ENCODE measurements at places on chromosomes 16 and 17.
A peak's percentile ranks its signal among the peaks of the same experiment; 100 is the strongest.

- no peak for DNase-seq
Observed at GRCh38 chr16:2490190-2491105, 15.5 kb downstream of the TBC1D24 start.

GRCh38 chr17:59707971-59708430 lies 547 bp downstream of the VMP1 start:
- DNase-seq, result no peak

GRCh38 chr16:80554033-80554432 lies 13.2 kb downstream of the DYNLRB2 start:
- DNase-seq, result no peak

- no peak for DNase-seq
Observed at GRCh38 chr17:78667091-78667490, 89.9 kb upstream of the DNAH17 start.

DNA sequence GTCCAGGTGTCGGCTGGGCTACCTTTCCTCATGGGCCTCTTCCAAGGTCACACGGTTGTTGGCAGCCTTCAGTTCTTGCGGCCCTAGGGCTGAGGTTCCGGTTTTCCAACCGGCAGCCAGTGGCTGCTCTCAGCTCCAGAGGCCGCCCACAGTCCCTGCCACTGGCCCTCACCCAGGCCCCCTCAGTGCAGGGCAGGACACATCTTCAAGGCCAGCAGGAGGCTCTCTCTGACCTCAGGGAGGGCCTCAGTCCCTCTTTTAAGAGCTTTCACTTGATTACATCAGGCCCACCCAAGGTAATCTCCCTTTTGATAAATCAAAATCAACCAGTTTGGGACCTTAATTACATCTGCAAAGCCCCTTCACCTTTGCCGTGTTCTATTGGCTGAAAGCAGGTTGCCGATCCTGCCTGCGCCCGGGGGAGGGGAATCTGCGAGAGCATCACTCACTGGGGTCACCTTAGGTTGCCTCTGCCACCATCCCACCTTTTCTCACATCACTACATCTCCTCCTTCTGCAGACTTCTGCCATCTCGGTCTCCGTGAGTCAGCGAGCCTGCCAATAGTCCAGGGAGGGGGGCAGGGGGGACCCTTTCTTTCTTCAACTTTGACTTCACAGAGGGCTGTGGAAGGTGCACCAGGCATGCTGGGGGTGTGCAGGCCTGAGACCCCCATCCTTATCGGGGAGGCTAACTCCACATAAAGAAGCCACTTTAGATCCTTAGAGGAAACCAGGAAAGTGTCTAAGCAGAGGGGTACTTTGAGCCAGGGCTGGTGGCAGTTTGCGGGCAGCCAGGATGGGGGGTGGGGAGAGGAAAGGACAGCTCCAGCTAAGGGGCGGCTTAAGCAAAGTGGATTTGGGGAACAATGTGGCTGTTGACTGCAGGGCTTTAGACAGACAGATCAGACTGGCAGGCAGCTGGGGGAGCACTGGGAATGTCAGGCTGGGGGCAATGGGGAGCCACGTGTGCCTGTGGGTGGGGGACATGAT lies 28.8 kb upstream of the NXPH3 start:
- DNase-seq, result no peak

- DNase-seq, result no peak
Observed at GRCh38 chr17:17751489-17752088, 70.3 kb downstream of the RAI1 start.

- no peak for DNase-seq
Observed at GRCh38 chr17:6712058-6712853, 913 bp downstream of the SLC13A5 start.

DNA sequence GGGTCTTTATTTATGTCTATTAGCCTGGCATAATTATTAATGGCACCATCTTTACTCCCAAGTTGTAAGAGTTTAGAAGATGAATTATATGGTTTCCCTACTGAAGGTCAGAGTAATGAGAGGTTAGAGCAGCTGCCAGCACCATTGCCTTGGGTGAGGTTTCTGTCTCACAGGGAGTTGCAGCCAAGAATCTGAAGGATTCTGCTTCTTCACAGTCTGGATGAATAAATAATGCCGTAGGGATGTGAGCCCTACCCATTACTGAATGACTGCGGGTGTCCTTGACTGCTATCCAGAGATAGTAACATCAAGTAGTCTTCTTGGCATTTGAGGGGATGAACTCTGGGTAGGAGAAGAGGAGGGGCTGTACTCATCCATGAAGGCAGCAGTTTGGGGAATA lies 52.8 kb upstream of the SMIM36 start:
- no peak for DNase-seq

DNA sequence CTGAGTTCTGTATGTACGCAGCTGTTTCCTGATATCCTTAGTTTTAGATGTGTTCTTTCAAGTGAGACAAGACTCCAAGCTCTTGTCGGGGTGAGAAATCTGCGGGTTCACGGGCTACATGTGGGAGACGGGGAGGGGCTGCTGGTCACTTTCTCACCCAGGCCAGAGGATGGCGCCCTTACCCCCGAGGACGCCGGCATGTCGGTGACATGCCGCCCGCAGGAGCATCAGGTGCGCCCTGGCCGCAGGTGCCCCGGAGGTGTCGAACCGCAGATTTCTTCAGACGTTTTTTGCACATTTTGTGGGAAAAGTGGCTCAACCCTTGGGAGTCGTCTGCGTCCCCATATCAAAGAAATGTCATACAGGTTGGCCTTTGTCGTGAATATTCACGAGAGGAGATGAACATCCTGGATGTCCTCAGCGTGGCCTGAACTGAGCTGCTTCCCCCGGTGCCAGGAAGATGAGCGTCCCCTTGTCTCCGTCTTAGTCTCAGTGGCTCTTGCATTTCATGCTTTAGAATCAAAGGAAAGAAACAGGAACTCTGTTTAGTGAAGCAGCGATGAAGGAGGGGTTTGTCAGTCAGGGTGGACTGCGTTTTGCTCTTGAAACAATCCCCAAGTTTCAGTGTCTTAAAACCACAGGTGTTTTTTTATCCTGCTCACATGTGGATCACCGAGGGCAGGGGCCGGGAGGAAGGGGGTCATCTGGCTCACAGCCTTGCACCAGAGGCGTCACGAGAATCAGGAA lies 75.4 kb upstream of the ZNF750 start:
- no peak for DNase-seq

DNA sequence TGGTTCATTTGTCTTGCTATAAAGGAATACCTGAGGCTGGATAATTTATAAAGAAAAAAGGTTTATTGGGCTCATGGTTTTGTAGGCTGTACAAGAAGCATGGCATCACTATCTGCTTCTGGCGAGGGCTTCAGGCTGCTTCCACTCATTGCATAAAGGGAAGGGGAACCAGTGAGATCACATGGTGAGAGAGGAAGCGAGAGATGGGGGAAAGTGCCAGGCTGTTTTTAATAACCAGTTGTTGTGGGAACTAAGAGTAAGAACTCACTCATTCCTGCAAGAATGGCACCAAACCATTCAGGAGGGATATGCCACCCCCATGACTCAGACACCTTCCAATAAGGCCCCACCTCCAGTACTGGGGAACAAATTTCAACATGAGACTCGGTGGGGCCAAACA lies 24.3 kb downstream of the SPECC1 start:
- no peak for DNase-seq

GRCh38 chr17:72176951-72177660 lies 56.3 kb downstream of the SOX9 start:
- DNase-seq, result no peak

DNA sequence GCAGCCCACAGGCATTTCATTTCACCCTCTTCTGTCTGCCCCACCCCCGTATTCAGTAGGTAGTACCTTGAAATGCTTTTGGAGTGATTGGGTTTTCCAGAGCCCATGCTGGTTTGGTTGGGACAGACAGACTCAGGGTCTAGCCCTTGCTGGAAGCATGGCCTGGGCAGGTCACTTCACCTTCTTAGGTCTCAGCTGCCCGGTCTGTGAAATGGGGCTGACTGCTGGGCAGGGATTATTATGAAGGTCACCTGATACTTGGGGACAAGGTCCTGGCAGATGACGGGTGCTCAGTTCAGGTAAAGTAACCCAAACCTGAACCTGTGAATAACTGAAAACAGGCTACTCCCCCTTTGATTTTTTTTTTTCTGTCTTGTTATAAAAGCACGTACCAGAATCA lies 116.0 kb downstream of the CLEC16A start:
- DNase-seq, result no peak

DNA sequence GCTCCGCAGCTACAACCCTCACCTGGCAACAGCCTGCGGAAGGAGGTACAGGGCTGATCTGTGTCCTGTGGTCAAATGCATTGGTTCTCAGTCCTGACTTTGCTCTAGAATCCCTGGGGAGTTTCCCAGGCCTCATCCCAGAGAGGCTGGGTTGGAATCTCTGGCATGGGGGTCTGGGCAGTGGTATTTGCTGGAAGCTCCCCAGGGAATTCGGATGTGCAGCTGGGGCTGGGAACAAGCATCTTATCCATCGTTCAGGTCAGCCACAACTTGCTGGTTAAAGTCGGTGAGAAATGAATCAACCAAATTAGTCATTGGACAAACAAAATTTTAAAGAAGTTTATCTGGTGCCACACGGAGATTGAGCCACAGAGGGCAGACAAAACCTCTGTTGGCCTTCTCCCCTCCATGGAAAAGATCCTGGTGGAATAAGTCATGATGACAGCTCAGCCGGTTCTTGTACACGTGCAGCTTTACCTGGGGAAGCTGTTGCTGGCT lies 231.2 kb downstream of the FOXL1 start:
- no peak for DNase-seq

GRCh38 chr16:74492976-74493375 lies 71.7 kb upstream of the CLEC18B start:
- no peak for DNase-seq

GRCh38 chr17:37691807-37692206 lies 48.6 kb upstream of the DDX52 start:
- DNase-seq, result no peak

- DNase-seq, result no peak
Observed at GRCh38 chr16:54344646-54345630, 58.4 kb upstream of the IRX3 start.

GRCh38 chr17:17280613-17281549 lies at the start of gene COPS3:
TSS of gene COPS3 (minus strand) at chr17:17281246. CDS start at chr17:17281186, 60 bp downstream.
- DNase-seq, result peak; percentile 94

GRCh38 chr17:76004750-76005262 lies 4.2 kb downstream of the CDK3 start:
- DNase-seq, result no peak

DNA sequence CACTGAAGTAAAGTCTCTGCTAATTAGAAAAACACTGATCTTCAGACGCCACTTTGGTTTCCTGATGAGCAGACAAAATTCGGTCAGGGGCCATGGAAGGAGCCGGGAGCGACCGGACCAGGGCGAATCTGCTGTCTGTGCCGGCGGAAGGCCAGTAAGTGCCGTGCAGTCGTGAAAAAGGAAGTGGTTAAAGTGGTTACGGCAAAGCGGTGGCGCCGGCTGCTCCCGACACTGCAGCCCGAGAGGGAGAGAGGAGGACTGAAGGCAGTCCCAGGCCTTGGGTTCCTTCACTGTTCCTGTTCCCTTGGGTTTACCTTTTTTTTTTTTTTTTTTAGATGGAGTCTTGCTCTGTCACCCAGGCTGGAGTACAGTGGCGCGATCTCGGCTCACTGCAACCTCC lies 17.3 kb upstream of the HEXD start:
- no peak for DNase-seq

GRCh38 chr17:31907342-31907962 lies 5.9 kb upstream of the UTP6 start:
- peak; percentile 6 for DNase-seq

DNA sequence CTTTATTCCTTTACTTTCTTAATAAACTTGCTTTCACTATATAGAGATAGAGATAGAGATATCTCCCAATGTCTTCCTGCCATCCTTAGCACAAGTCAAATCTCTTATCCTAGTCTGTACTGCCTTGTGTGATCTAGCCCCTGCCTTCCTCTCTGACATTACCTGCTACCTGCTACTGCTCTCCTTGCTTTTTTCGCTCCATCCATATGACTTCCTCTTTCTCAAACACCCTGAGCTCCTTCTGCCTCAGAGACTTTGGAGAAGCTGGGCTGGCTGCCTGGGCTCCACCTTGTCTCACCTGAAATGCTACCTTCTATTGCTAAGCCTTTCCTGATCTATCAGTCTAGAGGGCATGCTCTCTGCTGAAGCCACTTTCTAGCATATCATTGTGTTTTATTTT lies 24.7 kb upstream of the WSB1 start:
- DNase-seq, result no peak

DNA sequence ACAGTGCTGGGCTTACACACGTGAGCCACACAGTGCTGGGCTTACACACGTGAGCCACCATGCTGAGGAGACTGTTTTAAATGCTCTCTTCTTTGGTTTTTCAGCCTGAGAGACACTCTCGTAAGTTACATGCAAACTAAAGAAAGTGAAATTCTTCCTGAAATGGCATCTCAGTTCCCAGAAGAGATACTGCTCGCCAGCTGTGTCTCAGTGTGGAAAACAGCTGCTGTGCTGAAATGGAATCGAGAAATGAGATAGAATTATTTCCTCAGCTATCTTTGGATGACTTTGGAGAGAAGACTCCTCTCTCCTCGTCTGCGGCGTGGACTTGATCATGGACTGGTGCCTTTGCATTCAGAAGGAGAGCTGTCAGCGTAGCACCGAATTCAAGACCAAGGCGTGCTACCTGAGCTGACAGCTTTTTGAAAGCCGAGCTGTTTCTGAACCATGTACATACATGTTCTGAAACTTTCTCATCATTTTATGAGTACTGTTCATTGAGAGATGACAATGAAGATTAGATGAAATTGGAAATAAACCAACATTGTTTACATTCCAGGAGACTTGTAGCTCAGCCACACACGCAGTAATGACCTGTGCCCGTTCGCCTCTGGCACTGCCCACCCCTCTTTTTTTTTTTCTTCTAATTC lies 21.6 kb upstream of the ENDOV start:
- DNase-seq, result no peak

- no peak for DNase-seq
Observed at GRCh38 chr17:62818526-62818925, 10.4 kb upstream of the MARCHF10 start.

DNA sequence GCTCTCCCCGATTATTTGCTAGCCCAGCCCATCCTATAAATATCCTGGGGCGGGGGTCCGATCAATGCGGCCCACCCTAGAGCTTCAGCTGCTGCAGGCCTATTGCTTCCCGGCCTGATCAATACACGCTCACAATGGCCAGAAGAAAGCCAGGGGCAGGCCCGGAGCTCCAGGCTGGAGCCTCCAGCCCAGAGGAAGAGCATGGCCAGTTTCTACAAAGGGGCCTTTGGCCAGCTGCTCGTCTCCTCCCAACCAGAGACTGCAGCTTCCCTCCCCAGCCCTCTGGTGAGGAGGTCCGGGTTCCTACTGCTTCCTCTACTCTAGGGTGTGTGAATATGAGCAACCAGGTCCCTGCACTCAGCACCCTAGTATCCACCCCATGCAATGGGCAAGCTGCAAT lies 36.7 kb downstream of the SALL1 start:
- DNase-seq, result no peak

DNA sequence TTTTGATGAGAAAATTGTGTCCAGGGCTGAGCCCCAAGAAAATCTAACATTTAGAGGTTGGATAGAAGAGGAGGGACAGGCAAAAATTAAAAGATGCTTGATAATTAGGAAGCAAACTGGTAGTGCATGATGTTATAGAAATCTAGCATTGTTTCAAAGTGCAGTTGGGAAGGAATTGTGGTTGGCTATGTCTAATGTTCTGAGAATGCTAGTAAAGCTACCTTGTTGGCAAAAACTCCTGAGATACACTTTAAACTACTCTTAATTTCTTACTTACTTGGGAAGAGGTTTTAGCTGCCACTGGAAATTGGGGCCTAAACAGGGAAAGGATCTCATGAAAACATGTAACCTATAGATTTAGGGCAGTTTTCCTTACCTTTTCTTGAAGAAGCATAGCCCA lies 48.3 kb downstream of the MAP2K4 start:
- no peak for DNase-seq

Measured in foreskin melanocyte (primary cell).